Astrocyte (in vitro differentiated cells and primary cell): ENCODE measurements at places on chromosomes 13 and 19. TPM values are rescaled to one million over a fixed set of nuclear protein-coding genes. Genes with fewer than 3 reads are reported as not detected.

DNA sequence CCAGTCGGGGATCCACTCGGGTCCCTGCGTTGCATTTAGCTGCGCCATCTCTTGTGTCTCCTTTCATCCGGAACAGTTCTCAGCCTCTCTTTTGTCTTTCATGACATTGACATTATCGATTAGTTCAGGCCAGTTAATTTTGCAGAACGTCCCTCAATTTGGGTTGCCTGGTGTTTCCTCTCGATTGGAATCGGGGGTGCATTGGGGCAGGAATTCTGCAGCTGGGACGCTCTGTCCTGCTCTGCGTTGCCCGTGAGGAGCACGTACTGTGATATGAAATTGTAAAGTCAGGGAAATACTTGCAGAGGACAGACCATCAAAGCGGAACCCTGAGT, 22.4 kb downstream of the MARK4 start:
- no peaks in the 10 kb centered on the region for H3K27me3 ChIP-seq
- H3K4me1 ChIP-seq, result no peaks in the 10 kb centered on the region
- H3K4me3 ChIP-seq, result no peak overlapping the region
- no peak overlapping the region for H3K27ac ChIP-seq
- no peak for DNase-seq
- peaks cover 14% of the 10 kb centered on the region for H3K36me3 ChIP-seq

The SCGB2B2 gene
- 0.14 and 0.31 TPM in 2 replicates for total RNA-seq

The FRY gene
- total RNA-seq, result 4.6 and 5.3 TPM in 2 replicates

DNA sequence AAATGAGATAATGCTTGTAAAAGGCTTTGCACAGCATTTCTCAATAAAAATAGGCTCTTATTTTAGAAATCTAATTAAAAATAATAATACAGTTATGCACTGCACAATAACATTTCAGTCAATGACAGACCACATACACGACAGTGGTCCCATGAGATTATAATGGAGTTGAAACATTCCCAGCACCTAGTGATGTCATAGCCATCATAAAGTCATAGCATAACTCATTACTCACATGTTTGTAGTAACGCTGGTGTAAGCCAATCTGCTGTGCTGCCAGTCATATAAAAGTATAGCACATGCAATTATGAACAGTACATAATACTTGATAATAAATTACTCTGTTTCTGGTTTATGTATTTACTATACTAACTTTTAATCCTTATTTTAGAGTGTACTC, 12.7 kb upstream of the SERPINE3 start:
- no peak for DNase-seq
- no peak overlapping the region for H3K4me3 ChIP-seq
- peaks cover 11% of the 10 kb centered on the region for H3K4me1 ChIP-seq
- no peaks in the 10 kb centered on the region for H3K36me3 ChIP-seq

DNA sequence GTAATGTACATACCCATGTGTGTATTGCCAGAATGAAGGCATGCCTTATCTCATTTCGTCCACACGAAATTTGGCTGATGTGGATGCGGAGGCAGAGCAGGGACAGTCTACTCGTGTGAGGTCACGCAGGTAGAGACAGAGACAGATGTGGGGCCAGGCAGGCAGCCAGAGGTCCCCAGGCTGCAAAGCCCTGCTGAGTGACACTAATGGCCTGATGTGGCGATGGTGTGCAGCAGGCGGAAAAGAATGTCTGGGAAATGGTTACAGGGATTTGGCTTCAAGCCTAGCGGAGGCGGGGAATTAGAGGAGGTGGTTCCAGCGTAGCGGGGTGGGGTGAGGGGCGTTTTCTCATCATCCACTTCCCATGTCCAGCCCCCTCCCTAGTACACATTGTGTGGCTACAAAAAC, 4.2 kb upstream of the IZUMO2 start:
- no peaks in the 10 kb centered on the region for H3K36me3 ChIP-seq
- no peaks in the 10 kb centered on the region for H3K4me1 ChIP-seq
- no peak overlapping the region for H3K27ac ChIP-seq
- no peak overlapping the region for H3K4me3 ChIP-seq
